ENCODE measurements at places on chromosomes 16 and 17.

- peak; percentile 86 for DNase-seq
Observed at GRCh38 chr17:79800325-79801155, 3.7 kb upstream of the CBX8 start.

- DNase-seq, result no peak
Observed at GRCh38 chr16:86051368-86052114, 152.6 kb downstream of the IRF8 start.

DNA sequence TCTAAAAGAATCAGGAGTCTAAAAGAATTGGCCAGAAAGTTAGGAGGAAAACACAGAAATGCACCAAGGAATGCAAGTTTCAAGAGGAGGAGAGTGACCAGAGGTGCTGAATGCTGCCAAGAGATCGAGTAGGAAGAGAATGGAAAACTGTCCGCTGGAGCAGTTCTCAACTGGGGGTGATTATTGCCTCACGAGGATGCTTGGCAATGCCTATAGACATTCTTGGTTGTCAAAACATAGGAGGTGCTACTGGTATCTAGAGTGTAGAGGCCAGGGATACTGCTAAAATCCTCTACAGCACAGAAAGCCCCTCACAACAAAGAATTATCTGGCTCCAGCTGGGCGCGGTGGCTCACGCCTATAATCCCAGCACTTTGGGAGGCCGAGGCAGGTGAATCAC, 82.1 kb upstream of the NOL11 start:
- DNase-seq, result no peak

DNA sequence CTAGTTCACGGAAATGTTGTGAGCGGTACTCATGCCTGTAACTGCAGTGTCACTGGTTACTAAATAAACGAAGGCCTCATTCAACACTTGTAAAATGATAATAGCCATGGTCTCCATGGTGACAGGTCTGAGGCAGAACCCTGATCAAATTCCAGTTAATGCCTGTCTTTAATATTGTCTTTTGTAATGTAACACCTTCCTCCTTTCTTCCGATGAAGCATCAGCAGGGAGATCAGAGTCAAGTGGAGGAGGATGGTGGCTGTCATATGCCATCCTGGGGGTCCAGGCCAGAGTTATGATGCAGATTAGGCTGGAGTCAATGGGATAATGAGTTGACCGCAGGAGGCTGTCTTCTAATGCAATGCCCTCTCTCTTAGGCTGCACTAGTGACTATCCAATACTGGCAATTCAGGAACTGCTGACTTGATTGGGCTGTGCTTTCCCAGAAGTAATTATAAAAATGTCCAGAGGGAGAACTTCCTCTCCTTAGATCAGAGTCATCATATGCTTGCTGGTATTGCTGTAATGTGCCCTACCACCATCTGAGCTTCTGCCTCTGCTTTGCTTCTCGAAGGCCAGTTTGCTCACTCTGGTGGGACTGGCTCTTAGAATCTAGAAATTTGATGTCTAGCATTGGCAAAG, 419.1 kb downstream of the CA10 start:
- peak; percentile 95 for DNase-seq

- no peak for DNase-seq
Observed at GRCh38 chr17:28763137-28763799, 19.5 kb downstream of the TRAF4 start.

- DNase-seq, result no peak
Observed at GRCh38 chr16:66036184-66036583, 330.3 kb upstream of the CDH5 start.

GRCh38 chr17:50027881-50028735, 27.8 kb upstream of the ITGA3 start:
- no peak for DNase-seq

GRCh38 chr16:11977376-11978041, 975 bp downstream of the SNX29 start:
- no peak for DNase-seq

- DNase-seq, result no peak
Observed at GRCh38 chr16:57985204-57986181, 14.6 kb upstream of the CNGB1 start.

DNA sequence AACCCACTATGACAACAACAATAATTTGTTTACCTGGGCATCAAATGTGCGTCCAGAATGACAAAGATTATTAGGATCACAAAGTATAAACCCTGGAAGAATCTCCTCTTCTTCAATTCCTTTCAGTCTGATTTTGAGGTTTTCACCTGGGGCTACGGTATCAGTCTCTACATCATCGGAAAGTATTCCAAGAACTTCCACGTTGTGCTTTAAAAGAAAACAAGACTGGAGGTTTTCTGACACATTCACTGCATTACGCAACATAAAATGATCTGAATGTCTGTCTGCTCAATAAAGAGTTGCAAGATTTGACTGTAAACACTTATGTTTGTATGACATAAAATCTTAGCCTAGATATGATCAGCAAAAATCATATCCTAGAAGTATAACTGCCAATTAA, 26.0 kb upstream of the RSL1D1 start:
- no peak for DNase-seq

DNA sequence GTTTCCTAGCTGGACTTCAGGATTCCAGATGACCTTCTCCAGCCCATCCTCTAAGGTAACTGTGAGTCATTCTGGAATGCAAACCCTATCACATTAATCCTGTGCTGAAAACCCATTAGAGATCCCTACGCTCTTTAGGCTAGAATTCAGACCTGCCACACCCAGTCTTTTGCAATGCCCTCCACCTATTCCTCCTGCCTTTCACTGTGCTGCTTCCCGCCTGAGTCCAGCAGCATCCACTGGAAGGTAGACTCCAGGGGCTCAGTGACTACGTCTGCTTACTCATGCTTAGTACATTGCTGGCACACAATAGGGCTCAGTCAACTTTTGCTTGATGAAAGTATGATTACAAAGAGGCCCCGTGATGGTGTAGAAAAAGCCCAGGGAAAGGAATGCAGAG, 121.1 kb downstream of the SPACA3 start:
- DNase-seq, result no peak

DNA sequence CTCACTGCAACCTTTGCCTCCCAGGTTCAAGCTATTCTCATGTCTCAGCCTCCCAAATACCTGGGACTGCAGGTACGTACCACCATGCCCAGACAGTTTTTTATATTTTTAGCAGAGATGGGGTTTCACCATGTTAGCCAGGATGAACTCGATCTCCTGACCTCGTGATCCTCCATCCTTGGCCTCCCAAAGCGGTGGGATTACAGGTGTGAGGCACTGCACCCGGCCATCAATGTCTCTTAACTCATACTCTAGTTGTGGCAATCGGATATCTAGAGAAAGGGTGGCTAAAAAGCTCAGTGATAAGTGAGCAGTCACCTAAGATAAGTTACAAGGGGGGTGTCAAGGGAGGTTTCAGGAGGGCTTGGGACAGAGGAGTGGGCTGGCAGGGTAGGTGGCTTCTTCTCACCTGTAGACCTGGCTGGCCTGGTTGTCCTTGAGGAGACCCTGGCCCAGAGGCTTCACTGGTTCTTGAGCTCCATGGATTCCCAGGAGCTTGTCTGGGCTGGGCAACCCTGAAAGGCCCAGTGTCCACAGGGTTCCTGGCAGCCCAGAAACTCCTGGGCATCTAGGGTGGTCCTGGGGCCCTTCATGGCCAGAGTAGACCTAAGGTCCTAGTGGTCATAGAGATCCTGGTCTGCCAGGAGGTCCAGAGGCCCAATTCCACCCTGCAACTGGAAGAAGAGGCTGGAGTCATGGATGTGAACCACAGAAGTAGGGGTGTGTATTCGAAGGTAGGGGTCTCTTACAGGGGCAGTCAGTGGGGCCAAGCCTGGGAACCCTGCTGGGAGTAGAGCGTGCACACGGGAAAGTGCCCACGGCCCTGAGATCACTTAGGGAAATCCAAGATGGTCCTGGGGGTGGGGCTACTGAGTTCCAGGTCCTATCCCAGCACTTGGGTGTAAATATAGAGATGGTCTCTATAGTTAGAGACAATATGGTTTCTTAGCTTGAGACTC, 12.7 kb upstream of the IGFBP4 start:
- DNase-seq, result no peak

DNA sequence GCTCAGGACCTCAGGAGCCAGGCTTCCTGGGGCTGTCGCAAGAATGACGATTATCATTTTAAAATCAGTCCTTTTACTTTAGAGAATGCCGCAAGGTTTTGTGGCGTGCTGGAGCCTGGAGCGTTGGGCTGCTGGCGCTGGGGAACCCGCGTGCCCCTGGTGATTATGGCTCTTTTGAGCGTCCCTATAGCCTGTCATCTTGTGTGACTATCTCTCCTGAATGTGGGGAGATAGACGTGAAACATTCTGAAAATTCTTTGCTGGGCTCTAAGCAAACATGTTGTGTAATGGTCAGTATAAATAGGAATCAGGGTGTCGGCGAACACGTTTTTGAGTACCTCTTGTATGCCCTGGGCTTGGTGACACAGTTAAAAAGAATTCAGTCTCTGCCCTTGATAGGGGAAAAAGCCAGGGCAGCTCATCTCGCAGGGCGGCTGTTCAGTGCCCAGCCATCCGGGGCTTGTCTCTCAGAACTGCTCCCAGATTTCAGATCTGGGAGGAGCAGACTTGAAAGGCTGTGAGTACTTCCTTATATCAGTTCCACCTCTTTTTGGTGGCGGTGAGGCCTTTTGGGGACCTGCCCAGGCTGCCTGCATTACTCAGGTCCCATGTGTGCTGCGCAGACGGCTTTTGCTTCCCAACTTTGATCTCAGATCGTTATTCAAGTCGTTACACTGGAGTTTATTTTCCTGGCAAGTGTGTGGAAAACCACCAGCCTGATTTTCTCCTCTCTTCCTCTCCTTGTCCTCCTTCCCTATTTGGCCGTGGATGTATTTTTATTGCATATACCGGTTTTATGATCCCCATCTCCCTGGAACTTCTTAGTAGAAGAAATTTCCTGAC, 973 bp downstream of the SLC7A6 start:
- DNase-seq, result no peak

GRCh38 chr16:51391798-51392511, 240.9 kb upstream of the SALL1 start:
- DNase-seq, result no peak

GRCh38 chr16:20749474-20749873, 7.9 kb upstream of the THUMPD1 start:
- DNase-seq, result no peak

- no peak for DNase-seq
Observed at GRCh38 chr16:3474136-3474779, 21.0 kb downstream of the C16orf90 start.

- peak; percentile 32 for DNase-seq
Observed at GRCh38 chr17:67475161-67475937, 98.3 kb downstream of the PITPNC1 start.

GRCh38 chr16:78506367-78507193, 407.1 kb downstream of the WWOX start:
- no peak for DNase-seq

DNA sequence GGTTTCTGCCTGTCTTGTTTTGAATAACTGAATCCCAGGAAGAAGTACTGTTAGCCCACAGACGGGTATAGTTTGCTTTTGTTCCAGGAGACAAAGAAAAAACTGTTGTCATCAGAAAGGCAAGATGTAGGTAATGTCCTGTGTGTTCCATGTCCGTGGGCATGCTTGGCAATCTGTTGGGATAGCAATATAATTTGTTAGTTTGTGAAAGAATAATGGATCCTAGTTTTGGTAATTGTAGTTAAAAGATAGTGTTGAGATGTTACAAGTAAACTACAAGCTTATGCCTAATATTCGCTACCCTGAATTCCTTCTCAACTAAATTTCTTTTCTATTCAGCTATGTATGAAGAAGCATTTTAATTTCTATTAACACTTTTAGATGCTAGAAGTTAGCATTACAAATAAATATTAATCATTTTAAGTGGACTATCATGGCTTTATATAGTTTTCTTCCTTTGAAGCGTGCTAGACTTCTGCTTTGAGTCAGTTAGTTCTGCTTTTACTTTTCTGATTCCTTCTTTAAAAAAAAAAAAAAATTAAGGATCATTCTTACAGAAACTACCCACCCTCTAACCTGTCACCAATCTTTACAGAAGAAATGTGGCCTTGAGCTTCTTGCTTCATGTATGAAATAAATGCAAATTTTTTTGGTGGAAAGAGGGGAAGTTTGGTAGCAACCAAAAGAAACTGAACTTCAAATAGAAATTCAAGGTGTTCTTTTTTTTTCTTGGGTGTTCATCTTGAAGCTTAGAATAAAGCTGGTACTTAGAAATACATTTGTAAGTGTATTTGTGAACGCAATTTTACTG, 2.4 kb downstream of the EVI2A start:
- no peak for DNase-seq

DNA sequence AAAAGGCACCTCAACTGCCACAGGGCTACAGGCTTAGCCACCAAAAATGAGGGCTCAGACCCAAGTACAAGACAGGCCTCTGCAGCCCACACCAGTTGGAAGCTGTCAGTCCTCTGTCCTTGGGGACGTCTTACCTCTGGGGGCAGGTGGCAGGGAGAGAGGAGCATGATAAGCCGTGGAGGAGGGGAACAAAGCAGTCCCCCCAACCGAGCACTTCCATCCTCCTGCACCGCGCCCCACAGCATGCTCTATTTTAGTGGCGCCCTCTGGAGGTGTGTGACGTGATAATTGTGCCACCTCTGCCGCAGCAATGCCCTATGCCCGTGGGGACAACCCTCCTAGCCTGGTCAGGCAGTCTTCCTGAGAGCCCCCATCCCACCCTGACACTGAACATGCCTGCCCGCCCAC, 13.6 kb downstream of the G6PC3 start:
- no peak for DNase-seq

GRCh38 chr17:74243013-74243755, 29.8 kb downstream of the TTYH2 start:
- DNase-seq, result no peak

- DNase-seq, result no peak
Observed at GRCh38 chr17:65185668-65186382, 48.7 kb downstream of the RGS9 start.

DNA sequence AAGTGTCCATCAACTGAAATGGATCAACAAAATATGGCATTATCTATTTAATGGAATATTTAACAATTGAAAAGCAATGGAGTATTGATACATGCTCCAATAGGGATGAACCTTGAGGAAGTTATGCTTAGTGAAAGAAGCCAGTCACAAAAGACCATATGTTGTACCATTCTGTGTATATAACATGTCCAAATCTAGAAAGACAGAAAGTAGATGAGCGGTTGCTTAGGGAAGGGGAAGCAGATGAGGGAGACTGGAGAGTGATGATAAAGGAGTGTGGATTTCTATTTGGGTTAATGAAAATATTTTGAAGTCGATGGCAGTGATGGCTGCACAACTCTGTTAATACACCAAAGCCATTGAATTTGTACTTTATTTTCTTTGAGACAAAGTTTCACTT, 8.5 kb upstream of the ERN1 start:
- no peak for DNase-seq

- no peak for DNase-seq
Observed at GRCh38 chr16:926715-927114, 44.1 kb downstream of the LMF1 start.

GRCh38 chr17:31007695-31008373, 37.0 kb downstream of the RNF135 start:
- no peak for DNase-seq

DNA sequence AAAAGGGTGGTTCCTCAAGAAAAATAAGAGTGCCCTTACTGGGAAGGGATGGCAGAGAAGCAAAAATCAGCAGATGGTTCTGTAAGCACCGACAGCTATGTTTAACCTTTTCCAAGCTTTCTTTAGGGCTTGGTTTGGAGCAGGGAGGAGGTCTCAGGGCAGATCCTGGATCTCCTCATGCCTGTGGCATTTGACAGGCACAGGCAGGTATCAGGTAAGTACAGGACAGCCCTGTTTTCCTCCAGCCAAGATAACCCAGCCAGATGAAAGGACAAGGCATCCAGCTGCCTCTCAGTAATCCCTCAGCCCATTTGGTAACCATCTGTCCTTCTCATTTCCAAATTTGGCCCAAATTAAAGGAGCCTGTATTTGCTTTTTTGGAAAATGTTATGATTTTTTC, 141.5 kb downstream of the TOX3 start:
- peak; percentile 5 for DNase-seq
